ENCODE measurements at places on chromosomes 1 and 21.

GRCh38 chr1:85577419-85578320 lies 2.9 kb upstream of the CCN1 start:
- DNase-seq = no peak

GRCh38 chr1:28301368-28302174 lies 27.3 kb upstream of the MED18 start:
- DNase-seq = no peak

GRCh38 chr1:234533975-234534876 lies 55.2 kb upstream of the TARBP1 start:
- no peak for DNase-seq

GRCh38 chr1:205179842-205180241 lies 31.7 kb downstream of the DSTYK start:
- no peak for DNase-seq

GRCh38 chr1:234849832-234850231 lies 239.9 kb upstream of the IRF2BP2 start:
- no peak for DNase-seq

DNA sequence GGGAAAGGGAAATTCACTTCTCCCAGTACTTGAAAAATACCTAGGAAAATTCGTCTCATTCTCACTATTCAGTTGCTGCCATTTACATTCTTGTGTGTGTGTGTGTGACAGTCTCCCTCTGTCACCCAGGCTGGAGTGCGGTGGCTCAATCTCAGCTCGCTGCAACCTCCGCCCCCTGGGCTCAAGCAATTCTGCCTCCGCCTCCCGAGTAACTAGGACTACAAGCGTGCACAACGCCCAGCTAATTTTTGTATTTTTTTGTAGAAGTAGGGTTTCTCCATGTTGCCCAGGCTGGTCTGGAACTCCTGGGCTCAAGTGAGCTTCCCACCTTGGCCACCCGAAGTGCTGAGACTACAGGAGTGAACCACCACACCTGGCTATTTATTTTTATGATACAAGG lies 1.2 kb downstream of the SNAPIN start:
- no peak for DNase-seq

GRCh38 chr21:38273745-38274542 lies 17.2 kb downstream of the KCNJ15 start:
- DNase-seq = no peak

GRCh38 chr1:161182214-161182613 lies 4.9 kb upstream of the B4GALT3 start:
- DNase-seq = peak; percentile 53

GRCh38 chr1:35962952-35963351 lies 32.0 kb downstream of the AGO3 start:
- DNase-seq = no peak

DNA sequence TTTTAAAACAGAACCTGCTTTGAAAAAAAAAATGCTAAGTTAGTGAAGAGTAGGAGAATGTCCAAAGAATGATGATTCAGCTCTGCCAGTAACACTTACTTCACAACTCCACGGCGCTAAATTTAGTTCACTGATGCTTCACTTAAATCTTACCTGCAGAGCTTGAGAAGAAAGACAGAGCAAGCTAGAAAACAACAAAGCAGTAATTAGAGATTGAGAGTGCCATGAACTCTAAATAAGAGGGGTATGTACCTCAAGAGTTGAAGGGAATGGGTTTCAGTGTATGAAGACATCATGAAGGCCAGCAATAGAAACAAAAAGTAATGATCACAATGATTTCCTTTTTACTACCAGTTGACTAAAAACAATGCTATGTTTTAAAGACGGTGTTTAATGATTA lies 32.8 kb downstream of the EPRS1 start:
- no peak for DNase-seq

GRCh38 chr1:83810144-83810543 lies 188.8 kb downstream of the TTLL7 start:
- no peak for DNase-seq

DNA sequence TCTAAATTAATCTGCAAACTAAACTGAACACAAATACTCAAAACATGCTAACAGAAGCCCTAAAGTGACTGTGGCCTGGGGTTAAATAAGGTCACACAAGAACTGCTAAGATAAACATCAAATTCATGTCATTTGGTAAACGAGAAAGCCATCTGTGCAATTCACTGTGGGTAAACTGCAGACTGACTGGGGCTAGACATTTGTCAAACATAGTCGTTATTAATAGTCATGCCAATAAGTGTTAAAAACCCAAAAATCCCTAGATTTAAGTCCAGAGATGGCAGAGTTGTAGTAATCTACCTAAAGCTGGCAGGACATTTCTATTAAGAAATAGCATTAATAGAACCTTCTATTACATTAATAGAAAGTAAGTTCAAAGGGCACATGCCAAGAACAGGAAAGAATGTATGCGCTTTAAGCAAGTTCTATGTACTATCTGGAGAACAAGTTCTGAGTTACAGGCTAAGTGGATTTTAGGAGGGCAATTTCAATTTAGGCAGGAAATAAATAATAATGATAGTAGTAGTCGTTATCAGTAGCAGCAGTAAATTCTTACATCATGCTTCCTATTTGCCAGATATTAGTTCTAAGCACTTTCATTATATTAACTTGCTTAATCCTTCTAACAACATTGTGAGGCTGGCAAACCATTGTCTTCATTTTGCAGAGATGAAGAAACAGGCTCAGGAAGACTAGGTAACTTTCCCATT lies 8.6 kb downstream of the EDEM3 start:
- no peak for DNase-seq

DNA sequence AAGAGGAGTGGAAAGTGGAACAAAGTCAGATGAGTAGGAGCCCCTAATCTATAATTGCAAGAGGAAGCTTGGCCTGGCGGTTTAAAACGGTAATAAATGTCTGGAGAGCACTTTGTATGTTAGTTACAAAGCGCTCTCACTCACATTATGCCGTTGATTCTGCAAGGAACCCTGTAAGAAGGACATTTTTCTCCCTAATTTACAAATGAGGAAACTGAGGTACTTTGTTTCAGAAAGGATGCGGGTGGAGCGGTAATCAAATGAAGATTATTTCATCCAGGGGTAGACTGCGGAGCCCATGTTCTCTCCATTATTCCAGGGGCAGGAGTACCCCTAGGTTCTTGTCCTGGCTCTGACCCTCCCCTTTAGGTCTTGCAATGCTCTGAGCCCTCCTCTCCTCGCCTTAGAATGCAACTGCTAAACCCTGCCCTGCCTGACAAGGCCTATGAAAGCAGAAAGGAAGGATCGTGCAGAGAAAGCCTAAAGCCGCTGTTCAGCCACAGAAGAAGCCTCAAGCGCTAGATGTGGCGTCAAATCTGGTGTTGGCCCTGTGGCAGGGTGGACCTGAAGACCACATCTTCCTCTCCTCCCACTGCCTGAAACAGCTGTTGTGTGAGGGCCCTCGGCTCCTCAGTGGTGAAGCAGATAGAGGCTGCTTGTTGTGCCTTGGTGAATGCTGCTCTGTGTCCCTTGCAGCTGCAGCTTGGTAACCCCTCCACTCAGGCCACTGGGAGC lies 588 bp upstream of the PACC1 start:
- DNase-seq = no peak

GRCh38 chr21:37058261-37058660 lies 14.6 kb downstream of the PIGP start:
- no peak for DNase-seq

GRCh38 chr1:36737767-36738166 lies 255.1 kb upstream of the CSF3R start:
- no peak for DNase-seq

GRCh38 chr1:87785386-87785785 lies 456.7 kb downstream of the LMO4 start:
- DNase-seq = no peak

DNA sequence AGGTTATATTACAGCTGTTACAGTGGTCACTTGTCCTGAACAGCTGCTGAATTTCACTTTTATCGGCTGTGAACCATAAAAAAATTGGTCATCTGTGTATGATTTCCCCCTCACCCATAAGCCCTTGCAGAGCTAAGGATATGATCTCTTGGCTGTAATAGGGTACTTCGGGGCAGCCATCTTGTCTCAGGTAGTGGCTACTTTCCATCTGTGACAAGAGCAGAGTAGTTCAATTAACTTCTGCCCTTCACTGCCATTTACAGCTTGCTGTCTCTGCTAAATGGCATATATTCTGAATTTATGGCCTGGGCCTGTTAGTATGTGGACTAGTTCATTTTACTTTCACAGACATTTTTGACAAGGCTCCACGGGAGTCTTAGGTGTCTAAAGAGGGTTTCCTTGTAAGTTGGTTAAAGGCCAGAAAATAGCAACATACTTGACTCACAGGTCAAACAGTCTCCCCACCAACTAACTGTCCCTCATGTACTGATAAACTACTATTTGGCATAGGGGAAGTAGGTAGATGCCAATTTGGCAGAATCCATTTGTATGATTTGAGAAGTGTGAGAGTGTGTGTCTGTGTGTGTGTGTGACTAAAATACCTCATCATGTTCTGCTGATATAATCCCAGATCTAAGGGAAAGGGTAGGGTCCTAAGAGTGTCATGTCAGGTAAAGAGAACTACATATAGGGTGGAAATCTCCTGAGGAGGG lies 151.6 kb downstream of the KCTD3 start:
- DNase-seq = no peak

GRCh38 chr1:190320952-190321351 lies 156.7 kb downstream of the BRINP3 start:
- no peak for DNase-seq

DNA sequence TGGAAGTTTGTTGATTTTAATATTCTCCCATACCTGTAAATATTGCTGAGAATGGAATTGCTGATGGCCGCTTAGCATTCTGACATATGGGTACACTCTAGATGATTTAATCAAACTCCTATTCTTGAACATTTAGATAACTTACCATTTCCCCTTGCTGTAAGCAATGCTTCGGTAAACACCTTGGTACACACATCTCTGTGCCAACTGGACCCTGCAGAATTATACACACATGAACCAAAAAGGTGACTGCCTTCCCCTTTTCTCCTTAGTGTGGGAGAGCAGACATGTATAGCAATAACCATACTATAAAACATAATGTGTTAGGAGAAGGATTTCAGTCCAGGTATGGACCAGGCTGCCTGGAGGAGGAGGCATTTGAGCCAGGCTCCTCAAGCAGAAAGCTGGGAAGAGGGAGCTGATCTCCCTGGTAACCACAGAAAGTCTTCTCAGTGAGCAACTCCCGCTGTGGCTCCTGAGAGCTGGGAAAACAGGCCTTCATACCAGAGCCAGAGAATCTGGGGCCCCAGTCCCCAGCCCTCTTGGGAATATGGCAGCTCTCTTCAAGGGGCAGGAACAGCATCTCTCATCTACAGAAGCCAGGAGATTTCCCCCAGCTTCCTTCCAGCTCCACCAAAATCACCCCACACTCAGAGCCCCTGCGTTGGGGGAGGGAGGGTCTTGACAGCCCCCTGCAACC lies 33.9 kb upstream of the CSF1 start:
- no peak for DNase-seq

- DNase-seq = no peak
These were observed 5.1 kb upstream of the TFAP2E start for GRCh38 chr1:35567947-35568558.

- no peak for DNase-seq
These were observed 114.1 kb downstream of the PRDM2 start for GRCh38 chr1:13814131-13814530.

- DNase-seq = no peak
These were observed 266.9 kb downstream of the PTPRU start for GRCh38 chr1:29502911-29503840.

- no peak for DNase-seq
These were observed 87.5 kb downstream of the AJAP1 start for GRCh38 chr1:4741876-4742423.

GRCh38 chr1:201676197-201676596 lies 137.3 kb downstream of the NAV1 start:
- no peak for DNase-seq

DNA sequence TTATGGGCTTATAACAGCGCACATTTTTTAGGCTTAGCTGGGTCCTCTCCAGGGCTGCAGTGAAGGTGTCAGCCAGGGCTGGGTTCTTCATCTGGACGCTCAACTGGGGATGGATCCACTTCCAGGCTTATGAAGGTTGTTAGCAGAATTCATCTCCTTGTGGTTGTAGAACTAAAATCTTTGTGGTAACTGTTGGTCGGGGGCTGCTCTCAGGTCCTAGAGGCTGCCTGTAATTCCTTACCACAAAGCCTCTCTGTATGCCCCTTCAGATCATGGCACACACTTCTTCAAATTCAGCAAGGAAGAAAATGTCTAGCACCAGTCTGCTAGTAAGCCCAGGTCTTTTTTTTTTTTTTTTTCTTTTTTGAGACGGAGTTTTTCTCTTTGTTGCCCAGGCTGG lies 40.9 kb upstream of the EPS8L3 start:
- DNase-seq = no peak

DNA sequence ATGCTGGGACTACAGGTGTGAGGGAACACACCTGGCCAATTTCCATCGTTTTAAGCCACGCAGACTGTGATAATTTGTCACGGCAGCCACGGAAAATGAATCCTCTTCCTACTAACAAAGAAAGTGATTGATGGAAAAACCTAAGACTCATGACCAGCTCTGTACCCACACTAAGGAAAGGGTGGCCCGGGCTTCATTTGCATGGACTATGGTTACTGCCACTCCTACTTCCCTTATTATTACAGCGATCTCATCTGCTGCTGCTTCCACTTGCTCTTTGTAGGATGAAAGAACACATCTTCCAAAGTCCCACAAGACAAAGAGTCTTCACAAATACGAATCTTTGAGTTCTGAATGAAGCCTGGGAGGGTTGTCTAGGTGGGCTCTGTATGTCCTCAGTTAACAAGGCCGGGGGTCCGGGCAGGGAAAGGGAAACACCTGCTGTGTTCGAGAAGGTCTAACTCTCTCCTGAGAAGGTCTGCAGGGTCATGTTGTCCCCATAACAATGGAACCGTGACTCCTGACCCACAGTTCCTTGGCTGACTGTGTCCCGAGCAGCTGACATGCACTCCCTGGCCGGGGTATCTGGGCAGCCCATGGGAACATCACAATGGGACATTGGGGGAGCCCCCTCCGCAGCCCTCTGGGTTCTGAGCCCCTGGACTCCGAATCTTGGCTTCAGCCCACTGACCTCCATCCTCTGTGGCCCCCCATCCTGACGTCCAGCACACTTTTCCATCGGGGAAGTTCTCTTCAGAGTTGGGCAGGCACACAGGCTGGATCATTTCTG lies 13.3 kb upstream of the TFF1 start:
- no peak for DNase-seq

GRCh38 chr1:155078469-155079209 lies at the start of gene EFNA3:
Gene EFNA3 (plus strand): TSS chr1:155078837. CDS start chr1:155078942, 105 bp downstream.
- peak; percentile 69 for DNase-seq

DNA sequence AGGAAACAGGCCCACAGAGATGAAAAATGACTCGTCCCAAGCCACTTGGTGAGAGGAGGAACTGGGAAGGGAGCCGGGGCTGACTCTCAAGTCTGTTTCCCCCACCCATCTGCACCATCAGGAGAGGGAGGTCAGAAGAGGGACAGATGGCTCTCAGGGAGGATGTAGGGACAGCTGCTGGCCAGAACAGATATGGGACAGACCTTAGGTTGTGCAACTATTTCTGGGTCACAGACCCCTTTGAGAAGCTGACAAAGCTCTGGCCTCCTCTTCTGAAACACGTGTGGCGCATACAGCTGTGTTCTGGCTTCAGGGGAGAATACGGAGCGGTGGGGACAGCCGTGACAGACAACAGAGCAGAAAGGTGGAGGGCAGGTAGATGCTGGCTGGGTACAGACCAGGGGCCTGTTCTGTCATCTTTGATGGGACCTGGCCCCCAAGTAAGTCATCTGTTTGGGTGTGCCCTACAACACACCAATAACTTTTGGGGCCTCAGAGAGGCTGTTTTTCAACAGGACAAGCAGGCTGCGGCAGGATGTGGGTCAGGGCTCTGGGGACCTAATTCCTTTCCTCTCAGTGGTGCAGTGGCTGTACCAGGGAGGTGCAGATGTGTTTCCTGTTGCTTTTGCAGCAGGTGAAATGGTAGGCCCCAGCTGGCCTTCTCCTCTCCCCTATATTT lies 7.3 kb downstream of the SH3BGRL3 start:
- DNase-seq = no peak
